ENCODE measurements at places on chromosomes 5 and 9.

GRCh38 chr9:135004772-135005171, 82.7 kb upstream of the OLFM1 start:
- no peak for DNase-seq

DNA sequence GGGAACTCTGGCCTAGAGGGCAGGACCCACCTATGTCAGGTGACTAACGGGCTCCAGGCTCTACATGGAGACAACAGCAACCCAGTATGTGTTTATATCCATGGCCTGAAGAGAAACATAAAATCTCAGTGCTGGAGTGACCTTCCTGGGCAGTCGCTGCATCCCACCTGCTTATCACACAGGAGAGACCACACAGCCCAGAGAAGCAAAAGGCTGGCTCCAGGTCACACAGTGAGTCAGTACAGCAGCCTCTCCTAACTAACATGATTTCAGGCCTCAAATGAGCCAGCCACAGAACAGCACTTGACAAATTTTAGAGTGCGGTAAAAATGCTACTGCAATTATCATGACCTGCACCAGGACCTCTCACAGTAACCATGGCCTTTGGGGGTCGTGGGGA, 54.0 kb upstream of the TGFBR1 start:
- DNase-seq, result no peak

- DNase-seq, result no peak
These were observed 101.7 kb upstream of the SARDH start for GRCh38 chr9:133839822-133840329.

DNA sequence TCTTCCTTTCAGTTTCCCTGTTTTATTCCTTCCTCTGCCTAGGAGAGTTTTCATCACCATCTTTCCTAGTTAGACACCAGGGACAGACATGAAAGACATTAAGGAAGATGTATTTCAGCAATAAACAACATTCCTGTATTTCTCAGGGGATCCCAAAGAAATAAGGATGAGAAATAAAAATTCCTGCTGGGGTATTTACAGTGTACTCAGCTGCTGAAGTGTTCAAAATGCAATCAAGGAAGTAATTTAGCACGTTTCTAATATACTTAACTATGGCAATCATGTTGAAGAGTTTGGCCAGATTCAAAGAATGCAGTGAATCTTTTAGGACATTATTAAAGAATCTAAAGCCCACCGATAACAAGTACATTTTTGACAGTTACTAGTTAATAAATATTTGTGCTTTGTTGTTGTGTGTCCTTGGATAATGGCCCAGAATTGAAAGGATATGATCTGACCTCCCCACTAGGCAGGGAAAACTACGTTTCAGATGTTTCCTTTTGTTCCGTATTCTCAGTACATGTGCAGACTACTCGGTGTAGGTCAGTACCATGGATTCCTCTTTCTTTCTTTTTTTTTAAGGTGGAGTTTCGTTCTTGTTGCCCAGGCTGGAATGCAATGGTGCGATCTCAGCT, 46.8 kb downstream of the INIP start:
- no peak for DNase-seq

GRCh38 chr5:11477786-11478185, 426.5 kb downstream of the CTNND2 start:
- DNase-seq, result no peak

DNA sequence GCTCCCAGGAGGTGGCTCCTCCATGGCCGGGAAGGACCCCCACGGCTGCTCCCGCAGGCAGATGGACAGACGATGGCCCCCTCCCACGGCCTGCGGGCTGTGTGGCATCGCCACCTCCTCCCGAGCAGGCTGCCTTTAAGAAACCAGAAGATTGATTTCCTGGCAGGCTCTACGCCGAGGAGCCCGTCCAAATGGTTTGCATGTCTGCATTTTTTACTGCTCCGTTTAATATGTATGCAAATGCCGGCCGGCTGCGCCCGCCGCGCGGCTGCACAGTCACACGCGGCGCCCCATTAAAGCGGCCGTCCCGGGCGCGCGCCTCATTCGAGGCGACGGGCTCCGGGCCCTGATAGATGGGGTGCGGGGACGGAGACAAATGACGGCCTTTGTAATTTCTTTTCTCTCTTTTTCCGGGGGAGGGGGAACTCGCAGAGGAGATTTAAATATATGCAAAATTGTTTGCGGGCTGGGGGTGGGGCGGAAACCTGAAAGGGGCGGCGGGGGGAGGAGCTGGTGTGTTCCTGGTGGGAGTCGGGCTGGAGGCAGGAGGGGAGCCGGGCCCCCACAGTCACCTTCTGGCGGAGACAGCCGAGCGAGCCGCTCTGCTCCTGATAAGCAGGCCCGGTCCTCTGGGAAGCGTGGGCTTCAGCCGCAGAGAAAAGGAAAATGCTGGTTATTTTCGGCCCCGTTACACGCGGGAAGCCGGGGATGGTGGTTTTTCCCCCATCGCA, 158.7 kb upstream of the IER5L start:
- no peak for DNase-seq

DNA sequence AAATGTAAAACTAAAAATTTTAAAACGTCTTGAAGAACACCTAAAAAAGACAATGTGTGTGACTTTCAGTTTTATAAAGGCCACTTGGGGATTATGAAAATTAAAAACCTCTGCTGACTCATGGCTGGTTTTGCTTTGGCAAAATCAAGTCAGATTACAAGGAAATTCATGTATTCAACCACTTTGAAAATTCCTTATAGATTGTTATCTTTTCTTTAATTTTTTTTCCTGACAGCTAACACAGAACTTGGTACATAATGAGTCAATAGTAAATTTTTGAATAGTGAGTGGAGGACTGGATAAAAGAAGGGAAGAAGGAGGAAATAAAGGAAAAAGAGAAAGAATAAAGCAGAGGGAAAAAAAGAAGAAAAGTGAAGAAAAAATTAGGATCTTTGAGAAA, 1774.7 kb upstream of the ACO1 start:
- DNase-seq, result no peak

- DNase-seq, result no peak
These were observed 1013.6 kb downstream of the CDH9 start for GRCh38 chr5:26024774-26025173.

DNA sequence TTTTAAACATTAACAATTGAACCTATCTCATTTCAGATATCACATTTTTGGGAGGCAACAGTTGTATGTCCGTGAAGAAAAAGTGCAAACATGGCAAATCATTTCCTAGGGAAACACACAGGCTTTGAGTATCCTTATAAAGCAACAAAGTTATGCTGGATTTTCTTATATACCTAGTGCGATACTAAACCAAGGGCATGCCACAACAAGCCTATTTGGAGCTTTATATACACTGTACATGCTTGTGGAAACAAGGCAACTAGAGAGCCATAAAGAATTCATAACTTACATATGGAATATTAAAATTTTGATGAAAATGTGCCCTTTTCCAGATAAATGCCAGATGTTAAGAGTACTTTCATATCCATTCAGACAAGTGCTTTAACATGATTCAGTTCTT, 191.4 kb downstream of the DCP2 start:
- DNase-seq, result no peak

GRCh38 chr5:135488727-135489465, 36.7 kb upstream of the TIFAB start:
- DNase-seq, result no peak

DNA sequence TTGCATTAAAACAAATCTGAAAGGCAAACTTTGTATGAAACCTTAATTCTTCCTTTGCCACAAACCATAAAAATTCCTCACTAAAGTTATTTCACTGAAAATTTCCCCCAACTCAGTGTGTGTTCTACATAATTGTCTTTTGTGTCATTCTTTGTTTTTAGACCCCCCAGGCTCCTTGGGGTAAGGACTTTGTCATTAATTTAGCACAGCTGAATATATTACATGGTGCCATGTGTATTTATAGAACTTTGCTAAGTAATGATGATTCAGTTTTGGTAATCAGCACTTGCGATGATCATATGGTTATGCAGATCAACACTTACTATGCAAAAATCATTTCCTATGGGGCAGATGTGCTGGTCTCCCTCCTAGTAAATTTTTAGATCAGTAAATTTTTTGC, 712.1 kb upstream of the MEF2C start:
- DNase-seq, result no peak

DNA sequence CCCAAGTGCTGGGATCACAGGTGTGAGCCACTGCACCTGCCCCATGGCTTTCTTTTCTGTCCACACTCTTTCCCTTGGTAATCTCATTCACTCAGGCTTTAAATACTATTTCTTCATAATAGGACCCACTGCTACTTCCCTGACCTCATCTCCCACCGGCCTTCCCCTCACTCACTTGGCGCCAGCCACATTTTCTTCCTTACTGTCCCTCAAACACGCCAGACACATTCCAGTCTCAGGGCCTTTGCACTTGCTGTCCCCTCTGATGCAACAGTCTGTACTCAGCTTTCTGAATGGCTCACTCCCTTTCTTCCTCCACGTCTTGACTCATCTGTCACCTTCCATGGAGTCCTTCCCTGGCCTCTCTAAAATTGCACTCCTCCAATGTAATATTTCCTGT, 111.1 kb upstream of the MVB12B start:
- DNase-seq, result no peak

DNA sequence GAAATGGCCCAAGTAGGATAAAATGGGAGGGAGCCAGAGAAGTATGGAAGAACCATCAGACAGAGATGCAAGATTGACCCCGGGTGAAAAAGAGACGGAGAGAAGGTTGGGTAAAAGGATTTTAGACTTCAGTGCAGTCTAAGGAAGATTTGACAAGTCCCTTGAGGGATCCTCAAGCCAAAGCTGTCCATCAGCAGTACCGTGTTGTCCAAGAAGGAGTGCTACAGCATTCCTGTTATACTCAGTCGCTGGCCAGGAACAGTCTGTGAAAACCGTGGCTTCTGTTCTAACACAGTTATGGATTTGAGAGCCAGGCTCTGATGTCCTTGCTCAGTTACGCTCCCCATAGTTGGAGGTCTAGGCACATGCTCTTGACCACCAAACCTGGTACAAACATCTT, 383.9 kb upstream of the DAB2 start:
- DNase-seq, result no peak

- DNase-seq, result peak; percentile 86
These were observed 117.7 kb downstream of the SLC12A2 start for GRCh38 chr5:128201065-128201926.

GRCh38 chr5:95022967-95023695, 261.8 kb downstream of the MCTP1 start:
- no peak for DNase-seq

GRCh38 chr5:73624888-73625287, 1.1 kb upstream of the ARHGEF28 start:
- DNase-seq, result no peak

DNA sequence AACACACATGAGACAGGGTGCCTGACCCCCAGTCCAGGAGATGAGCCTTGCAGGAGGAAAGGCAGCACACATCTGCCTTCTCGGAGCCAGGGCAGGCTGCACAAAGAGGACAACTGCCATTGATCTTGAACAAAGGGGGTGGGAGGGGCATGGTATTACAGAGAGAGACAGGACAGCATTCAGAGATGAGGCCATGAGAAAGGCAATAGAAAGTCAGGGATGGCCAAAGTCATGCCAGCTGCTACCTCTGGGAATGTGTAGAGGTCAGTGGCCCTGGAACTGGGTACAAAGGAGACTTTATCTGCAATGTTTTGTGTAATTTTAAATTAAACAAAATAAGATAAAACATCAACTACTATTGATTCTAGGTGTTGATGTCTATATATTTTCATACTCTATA, 43.2 kb downstream of the WDR36 start:
- no peak for DNase-seq

GRCh38 chr5:96064877-96065276, 103.2 kb upstream of the ELL2 start:
- no peak for DNase-seq

GRCh38 chr5:33400675-33401074, 40.1 kb upstream of the TARS1 start:
- no peak for DNase-seq

DNA sequence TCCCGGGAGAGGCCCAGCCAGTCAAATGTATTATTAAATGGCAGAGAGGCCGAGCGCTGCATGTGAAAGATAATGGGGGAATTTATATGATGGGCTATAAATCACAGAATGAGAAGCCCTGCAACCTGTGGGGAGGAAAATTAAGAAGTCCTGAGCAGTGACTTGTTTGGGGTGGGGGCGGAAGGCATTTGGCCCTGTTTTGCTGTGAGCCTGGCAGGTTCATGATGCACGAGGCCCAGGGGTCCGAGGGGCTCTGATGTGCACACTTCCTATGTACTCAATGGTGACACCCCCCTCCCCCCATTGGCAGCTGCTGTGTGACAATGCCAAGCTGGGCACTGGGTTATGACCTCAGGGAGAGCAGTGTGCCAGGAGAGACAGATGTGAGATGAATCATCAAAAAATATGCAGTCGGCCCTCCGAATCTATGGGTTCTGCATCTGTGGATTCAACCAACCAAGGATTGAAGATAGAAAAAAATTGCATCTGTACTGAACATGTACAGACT, 13.7 kb upstream of the DAB2IP start:
- DNase-seq, result no peak

DNA sequence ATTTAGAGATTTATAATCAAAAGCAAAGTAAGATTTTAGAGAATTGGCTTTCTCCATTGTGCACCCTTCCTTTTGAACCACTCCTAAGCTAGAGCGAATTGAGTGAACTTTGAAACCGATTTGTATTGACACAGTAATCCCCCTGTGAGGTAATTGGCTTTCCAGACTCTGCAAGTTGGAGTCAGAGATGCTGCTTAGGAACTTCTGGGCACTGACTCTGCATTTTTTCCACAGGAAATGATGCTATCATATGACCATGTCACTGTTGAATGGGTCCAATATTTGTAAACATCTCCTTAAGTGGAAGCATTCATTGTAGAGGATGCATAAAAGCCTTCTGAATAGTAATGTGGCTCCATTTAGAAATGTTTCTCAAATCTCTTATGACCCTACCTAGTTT, 394.4 kb upstream of the ZNF608 start:
- DNase-seq, result no peak

GRCh38 chr9:132143359-132143758, 18.5 kb upstream of the NTNG2 start:
- no peak for DNase-seq

- DNase-seq, result no peak
These were observed 63.8 kb downstream of the PTTG1 start for GRCh38 chr5:160485364-160485969.

DNA sequence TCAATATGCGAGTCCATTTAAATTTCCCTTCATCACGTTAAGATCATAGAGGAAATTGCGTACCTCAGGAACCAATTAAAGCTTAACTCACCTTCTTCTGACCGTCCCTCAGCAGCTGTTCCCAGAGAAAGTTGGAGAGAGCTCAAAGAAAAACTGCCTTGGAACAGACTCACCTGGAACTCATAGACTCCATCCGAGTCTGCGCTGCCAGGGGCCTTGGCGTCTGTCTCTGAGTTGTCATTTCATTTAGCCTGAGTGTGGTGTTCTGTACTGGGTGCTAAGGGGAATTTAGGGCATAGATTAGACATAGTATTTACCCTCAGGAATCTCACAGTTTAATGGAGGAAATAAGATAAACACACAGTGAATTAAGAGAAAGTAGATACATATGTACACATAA, 892.7 kb downstream of the TLE1 start:
- no peak for DNase-seq

GRCh38 chr9:96442491-96442890, 7.5 kb upstream of the HABP4 start:
- DNase-seq, result no peak

GRCh38 chr5:107476783-107477182, 194.0 kb downstream of the EFNA5 start:
- peak; percentile 47 for DNase-seq

GRCh38 chr5:173806270-173807035, 81.7 kb upstream of the CPEB4 start:
- no peak for DNase-seq

Measured in effector memory CD8-positive, alpha-beta T cell (primary cell).